A549 (cell line): ENCODE measurements at places on chromosomes 12 and 14.
A peak's percentile ranks its signal among the peaks of the same experiment; 100 is the strongest.

DNA sequence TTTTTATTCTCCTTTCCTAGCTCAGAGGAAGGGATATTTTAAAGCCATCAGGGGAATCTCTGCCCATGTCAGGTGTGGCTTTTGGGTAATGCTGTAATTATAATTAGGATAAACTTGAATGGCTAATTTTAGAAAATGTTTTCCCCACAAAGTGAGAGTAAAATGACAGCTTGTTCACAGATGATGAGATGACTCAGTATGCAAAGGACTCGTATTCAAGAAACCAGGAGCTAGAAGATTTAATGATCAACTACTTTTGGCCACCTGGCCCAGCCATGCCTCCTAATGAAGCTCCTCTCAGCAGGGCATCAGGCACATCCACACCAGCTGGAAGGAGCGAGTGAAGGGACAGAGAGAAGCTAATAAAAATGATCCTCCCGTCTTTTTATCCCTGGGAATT lies 29.0 kb upstream of the PLEKHG7 start:
- DNase-seq, result no peak

GRCh38 chr12:68641138-68641537 lies 30.4 kb downstream of the RAP1B start:
- no peak for DNase-seq

DNA sequence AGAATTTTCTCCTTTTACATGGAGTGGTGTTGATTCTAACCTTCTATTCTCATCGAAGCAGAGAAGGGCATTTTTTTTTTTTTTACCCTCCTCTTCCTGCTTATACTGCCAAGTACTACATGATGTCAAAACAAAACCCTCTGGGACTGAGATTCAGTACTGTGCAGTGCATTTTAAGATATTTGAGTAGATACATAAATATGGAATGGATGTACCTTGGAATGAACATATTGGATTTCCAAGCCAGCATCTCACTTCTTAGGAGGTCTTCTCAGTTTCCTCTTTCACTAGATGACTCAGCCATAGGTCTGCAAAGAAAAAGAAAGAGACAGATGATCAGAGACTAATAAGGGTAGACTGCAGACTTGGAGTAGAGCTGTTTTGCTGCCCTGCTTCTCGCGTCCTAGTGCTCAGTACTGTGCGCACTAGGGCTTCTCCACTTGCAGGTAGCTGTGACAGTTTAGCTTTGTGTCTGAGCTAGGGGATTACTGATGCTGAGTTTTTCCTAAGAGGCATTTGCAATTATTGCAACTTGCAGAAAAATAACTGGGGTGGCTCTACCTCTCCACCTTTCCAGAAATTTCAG lies 20.4 kb downstream of the TPH2 start:
- no peak for DNase-seq

DNA sequence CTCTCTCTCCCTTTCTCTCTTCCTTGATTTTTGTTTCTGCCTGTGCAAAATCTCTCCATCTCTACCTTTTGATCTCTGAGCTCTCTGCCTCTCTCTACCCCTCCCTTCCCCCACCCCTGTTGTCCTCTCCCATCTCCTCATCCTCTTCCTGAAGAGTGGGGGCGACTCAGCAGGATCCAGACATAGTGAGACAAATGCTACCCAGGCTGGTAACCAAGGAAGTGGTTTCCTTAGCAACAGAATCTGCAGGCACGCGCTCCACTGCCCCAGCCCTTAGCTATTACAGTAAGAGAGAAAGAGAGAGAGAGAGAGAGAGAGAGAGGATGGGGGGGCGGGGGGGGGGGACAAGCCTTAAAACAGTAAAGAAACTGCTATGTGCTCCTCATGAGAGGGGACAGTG lies 85.6 kb downstream of the CMKLR1 start:
- no peak for DNase-seq

DNA sequence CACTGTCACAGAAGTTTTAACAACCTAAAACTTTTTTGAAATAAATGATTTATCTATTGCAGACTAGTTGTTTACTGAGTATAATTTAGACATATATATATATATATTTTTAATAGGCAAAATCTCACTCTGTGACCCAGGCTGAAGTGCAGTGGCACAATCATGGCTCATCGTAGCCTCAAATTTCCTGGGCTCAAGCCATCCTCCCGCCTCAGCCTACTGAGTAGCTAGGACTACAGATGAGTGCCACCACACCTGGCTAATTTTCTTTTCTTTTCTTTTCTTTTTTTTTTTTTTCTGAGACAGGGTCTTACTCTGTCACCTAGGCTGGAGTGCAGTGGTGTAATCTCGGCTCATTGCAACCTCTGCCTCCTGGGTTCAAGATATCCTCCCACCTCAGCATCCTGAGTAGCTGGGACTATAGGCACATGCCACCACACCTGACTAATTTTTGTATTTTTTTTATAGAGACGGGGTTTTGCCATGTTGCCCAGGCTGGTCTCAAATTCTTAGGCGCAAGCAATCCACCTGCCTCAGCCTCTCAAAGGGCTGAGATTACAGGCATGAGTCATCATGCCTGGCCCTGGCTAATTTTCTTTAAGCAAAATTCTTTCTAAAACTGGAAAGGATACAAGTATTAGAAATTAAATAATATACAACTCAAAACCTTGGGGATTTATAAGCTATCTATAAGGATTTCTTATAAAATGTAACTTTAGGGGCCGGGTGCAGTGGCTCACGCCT lies 23.1 kb downstream of the EEA1 start:
- no peak for DNase-seq

DNA sequence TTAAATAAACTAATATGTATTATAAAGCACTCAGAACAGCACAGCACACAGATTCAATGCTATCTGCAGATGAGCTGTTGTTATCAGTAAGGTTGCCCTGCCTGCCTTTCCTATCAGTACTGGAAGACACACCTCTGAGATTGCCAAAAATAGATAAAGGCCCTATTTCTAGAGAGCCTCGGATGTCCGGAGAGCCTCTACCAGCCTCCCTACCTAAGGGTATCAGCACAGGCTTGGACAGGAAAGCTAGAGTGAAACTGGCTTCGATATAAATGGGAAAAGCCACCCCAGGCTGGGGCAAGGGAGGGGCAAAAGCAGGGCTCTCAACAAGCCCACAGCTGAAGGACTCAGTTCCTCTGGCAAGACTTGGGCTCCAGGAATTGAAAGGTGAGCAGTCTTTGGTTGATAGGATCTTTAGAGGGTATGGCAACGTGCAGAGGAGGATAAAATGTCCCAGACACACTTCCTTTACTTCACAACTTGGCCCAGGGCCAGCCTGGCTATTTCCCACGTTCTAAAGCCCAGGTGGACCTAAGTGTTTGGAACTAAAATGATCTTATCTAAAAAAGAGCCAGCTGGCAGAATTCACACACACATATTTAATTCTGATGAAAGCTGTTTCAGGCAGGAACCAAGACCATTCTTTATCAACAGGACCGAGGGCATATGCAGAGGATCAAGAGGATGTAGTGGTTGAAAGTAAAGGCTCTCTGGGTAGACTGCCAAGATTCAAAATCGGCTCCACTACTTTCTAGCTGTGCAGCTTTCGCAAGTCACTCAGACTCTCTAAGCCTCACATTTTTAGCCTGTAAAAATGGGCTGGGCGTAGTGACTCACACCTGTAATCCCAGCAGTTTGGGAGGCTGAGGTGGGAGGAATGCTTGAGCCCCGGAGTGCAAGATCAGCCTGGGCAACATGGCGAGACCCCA lies 37.8 kb upstream of the ITPR2 start:
- peak; percentile 26 for DNase-seq

DNA sequence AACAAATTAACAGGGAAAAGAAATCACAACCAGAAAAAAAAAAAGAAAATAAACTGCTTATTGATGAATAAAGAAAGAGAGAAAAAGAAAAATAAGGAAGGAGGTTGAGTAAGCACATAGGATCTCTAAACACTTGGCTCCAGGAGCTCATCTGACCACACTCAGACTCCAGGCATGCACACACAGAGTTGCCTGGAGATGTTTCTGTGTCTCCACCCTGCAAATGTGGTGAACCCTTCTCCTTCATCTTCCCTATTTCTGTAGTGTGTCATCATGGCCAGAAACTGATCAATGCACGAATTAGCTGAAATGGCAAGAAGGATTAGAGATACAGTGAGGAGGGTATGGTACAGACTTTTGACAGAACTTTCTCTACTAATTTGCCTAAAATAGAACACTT lies 20.2 kb downstream of the OR4N2 start:
- no peak for DNase-seq

GRCh38 chr12:65607401-65607841 lies 216.9 kb upstream of the HMGA2 start:
- no peak for DNase-seq
